ENCODE measurements at places on chromosomes 11 and 22.

GRCh38 chr11:7986768-7987559 lies at the start of gene EIF3F:
Gene EIF3F, plus strand, starts transcription at chr11:7987337. Its CDS starts 16 bp downstream, at chr11:7987353.
- peak; percentile 87 for DNase-seq

GRCh38 chr11:71505001-71505400 lies 22.1 kb upstream of the KRTAP5-7 start:
- no peak for DNase-seq

GRCh38 chr11:117700551-117700950 lies 96.5 kb downstream of the DSCAML1 start:
- no peak for DNase-seq

DNA sequence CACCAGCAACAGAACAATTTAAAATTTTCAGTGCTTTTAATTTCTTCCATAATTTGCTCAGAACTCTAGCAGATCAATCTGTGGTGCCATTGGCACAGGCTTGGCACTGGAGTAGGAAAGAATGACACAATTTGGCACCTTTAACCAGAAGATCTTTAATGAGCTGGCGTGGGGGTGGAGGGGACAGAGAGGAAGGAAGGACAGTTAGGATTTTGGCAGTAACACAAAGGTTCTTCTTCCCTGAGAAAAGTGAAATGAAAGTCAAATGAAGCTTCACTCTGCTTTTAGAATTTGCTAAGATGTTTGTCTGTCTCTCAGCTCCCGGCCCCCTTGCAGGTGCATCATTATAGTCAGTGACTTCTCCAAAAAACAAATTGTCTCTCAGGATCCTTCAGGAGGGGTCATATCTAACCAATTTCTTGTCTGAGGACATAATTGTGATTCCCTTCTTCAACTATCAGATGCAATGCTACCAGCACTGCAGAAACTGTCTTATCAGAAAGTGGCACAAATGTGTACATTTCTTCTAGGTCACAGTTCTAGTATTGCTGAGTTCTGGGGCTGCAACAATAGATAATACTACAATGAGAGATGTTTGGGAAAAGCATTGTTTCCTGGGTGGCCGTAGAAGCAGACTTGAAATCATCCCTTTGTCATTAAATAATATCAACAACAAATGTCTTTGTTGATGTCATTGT lies 66.8 kb downstream of the CSTPP1 start:
- DNase-seq, result peak; percentile 37

DNA sequence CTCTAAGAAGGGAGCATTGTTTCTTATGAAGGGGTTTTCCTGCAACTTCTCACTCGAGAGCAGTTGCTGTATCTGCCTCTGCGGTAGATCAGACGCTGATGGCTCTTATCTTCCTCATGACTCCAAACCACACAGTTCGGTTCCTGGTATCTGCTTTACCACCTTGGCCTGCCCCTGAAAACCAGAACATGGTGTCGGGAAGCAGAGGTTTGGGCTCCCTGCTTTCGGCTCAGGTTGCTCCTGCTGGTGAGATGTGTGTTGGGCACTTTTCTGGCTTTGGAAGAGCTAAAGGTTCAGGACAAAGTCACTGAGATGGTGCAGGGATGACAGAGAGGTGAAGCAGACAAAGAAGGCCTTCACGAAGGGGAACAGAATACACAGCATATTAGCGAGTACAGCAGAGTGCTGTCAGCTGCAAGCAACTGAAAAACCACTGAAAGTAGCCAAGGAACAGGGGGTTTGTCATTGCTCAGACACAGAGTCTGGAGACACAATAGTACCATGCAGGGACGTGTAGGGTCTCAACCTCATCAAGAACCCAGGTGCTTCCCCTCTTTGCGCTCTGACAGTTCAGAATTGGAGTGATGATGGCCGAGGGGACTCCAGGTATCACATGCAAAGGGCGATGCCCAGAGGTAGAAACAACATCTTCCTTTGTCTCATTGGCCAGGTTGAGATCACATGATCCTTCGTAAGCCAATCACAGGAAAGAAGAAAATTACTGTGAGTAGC lies 11.9 kb upstream of the CSF2RB start:
- DNase-seq, result peak; percentile 33

- no peak for DNase-seq
Measured at GRCh38 chr11:87298155-87298554, 260.4 kb downstream of the TMEM135 start.

GRCh38 chr11:123704341-123704740 lies 37.1 kb downstream of the ZNF202 start:
- no peak for DNase-seq

DNA sequence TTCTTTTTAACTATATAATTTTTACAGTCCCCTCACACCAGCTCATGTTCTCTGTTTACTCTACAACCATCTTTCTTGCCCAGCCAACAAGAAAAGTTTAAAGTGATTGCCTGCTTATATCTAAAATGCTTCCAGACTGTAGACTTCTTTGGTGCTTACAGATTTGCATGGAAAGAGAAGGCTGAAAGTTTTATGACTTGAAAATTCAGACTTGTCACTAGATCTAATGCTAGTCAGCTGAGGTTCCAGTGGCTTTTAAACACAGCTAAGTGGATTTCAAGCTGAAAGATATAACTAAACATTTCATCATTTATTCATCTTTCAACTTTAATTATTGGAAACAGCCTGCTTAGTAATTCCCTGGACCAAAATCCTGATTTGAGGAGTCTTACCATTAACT lies 178.4 kb downstream of the NAV2 start:
- DNase-seq, result no peak

DNA sequence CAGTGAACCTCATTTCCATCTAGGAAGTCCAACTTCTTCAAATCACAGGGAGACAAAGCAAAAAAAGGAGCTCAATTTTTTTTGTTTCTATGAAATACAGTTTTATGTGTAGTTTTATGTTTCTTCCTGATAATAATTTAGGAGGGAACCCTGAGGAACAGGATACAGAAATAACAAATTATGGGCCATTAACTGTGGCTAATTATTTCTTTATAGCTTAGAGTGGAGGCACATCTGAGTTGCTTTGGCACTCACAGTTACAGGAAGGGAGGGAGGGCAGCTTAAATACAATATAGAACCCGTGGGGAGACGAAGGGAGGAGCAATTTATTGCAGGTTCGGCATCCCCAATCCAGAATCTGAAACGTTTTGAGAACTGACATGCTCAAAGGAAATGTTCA lies 37.1 kb upstream of the HORMAD2 start:
- DNase-seq, result no peak

DNA sequence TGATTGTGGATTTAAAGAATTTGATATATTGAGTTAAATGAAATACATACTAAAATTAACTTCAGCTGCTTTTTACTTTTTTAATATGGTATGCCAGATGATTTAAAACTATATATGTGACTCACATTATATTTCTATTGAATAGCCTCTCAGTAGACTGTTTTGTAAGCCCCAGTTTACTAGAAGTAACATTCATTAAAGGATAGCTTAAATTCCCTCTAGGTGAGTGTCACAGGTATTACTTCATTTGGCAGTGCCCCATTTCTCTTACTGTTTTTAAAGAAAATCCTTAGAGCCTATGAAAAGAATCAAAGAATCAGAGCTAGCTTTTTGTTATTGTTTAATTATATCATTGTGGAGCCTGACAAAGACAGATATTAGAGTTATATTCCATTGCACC lies 48.6 kb downstream of the ZC3H12C start:
- DNase-seq, result no peak

GRCh38 chr11:124899383-124900145 lies 1.9 kb upstream of the ROBO4 start:
- DNase-seq, result no peak

- no peak for DNase-seq
Measured at GRCh38 chr22:36912694-36913426, 568 bp upstream of the CSF2RB start.

- no peak for DNase-seq
Measured at GRCh38 chr11:37320921-37321320, 722.9 kb upstream of the RAG2 start.

DNA sequence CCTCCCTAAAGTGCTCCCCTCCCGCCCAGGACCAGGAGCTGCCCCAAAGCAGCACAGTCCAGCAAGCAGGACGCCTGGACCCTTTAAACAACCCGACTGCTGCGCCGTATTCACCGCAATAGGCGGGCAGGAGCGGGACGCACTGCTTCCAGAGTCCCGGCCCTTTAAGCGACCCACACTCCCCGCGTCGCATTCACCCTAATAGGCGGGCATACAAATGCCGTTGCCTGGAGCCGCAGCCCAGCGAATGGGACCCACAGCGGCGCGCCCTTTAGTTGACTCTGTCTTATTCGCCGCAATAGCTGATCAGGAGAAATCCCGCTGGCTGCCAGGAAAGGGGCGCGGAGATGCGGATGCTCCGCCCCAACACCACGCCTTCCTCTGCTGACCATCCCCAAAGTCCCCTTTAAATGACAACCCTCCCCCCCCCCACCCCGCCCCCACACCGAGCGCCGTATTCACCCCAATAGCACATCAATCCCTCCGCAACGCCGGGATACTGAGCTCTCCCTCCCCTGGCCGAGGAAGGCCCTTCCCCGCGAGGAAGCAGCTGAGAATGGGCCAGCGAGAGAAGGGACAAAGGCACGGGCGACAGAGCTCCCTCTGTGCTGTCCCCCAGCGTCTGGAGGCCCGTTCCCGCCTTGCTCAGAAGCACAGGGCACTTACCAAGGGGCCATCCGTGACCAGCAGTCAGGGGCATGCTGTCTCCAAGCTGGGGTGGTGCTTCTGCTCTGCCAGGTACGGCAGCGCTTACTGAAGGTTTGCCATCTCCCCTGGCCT lies 4.7 kb downstream of the OSBPL5 start:
- peak; percentile 57 for DNase-seq

DNA sequence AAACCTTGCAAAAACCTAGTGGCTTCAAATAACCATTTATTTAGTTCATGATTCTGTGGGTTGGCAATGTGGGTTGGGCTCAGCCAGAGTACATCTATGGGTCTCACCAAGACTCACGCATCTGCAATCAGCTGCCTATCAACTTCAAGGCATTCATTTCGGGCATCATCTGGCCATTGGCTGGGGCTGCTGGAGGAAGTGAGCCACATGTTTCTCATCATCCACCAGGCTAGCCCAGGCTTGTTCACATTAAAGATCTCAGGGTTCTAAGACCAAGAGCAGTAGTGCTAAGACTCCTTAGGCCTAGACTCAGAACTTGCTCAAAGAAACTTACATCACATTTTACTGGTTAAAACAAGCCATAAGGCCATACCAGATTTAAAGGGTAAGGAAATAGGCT lies 478.9 kb upstream of the ARHGAP42 start:
- DNase-seq, result no peak

- no peak for DNase-seq
Measured at GRCh38 chr22:42725606-42726355, 5.1 kb upstream of the A4GALT start.

- DNase-seq, result no peak
Measured at GRCh38 chr11:94141511-94142307, 13.1 kb downstream of the PANX1 start.

GRCh38 chr11:36427876-36428275 lies 82.2 kb downstream of the TRAF6 start:
- DNase-seq, result no peak

DNA sequence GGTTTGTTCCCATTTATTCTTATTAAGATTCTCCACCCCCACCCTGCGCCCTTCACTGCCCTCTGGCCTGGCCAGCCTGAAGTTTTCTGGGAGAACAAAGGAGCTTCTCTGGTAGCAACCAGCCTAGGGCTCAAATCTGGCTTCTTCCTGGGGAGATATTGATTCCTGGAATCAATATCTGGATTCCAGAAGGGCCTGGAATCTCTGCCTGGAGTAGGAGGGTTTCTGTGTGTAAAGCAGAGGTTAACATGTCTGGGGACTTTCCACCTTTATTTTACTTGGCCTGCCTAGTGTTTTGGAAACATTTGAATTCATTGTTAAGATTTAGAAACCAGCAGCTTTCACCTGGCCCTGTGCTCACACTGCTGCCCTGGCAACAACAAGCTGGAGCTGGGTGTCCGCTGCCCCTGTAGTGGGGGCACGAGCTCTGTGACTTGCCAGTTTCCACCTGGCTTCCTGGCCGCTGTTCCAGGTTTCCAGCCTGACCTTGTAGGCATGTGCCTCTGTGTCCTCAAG lies 5.5 kb downstream of the C11orf91 start:
- DNase-seq, result no peak

DNA sequence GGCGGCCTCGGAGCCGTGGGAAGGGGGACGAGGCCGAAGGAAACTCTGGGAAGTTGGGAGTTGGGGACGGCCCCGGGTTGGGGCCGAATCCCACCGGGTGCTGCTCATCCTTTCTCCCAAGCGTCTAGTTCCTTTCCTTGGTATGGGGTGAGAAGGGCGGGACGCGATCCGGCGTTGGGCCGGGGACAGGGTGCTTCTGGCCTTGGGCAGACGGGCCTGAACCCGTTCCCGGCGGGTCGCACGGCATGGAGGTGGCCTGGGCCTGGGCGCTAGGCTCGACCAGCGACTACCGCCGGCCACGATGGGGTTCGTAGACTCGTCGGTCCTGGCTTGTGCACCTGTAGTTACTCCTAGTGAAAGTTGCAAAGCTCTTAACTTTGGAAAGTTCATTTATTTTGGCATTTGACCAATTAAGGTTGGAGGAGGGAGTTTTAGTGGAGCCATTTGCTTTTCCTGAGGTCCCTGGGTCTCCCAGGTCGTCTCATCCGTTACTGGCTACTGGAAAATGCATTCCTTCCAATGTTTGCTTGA lies 1.0 kb downstream of the SYT9 start:
- no peak for DNase-seq

GRCh38 chr11:47216121-47216798 lies 1.5 kb downstream of the DDB2 start:
- peak; percentile 74 for DNase-seq

- DNase-seq, result peak; percentile 16
Measured at GRCh38 chr11:6568191-6568918, 35.1 kb downstream of the RRP8 start.

DNA sequence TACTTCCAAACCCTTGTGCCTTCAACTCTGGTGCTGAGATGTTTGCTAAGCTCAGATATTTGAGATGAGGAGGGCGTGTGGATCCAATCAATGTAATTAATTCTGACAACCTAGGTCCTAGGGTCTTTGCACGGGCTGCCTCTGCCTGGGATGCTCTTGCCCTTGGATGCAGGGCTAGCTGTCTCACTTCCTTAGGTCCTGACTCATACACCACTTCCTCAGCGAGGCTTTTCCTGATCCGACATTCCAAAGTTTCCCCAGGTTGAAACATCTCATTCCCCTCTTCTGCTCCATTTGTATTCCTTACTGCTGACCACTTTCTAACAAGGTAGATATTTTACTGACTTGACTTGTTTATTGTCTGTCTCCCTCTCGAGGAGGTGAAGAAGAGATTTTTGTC lies 43.0 kb upstream of the NTM start:
- no peak for DNase-seq

DNA sequence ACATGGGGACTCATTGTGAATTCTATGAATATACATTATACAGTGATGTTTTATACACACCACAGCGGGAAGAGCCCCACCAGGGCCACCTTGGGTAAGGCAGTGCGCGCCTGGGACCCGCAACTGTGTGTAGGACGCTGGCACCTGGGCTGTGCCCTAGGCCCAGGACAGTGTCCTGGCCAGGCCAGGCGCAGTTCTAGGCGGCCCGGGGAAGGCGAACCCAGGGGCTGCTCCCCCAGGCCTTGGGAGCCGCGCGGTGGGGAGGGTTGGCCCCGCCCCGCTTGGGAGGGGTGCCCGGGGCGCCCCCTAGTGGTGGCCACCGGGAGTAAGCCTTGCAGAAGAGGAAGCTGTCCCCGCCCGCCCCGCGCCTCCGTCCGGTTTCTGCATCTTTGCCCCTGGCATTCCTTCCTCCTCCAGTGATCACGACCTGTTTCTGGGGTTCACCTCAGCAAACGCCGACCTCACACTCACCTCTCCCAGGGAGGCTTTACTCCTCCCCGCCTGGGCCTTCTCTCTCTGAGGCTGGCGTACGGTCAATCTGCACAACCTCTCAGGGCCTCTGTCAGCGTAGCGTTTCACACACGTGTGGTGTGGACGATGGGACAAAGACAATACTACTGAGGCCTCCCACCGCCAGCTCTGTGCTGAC lies 9.5 kb upstream of the EHD1 start:
- DNase-seq, result peak; percentile 92

Data from activated T-cell treated with anti-CD3 and anti-CD28 coated beads, Interleukin-2, amount 50 U/mL, for 48 hours (primary cell).